ENCODE measurements at places on chromosomes 7 and 10.

GRCh38 chr10:74898201-74898976 lies 72.0 kb downstream of the KAT6B start:
- DNase-seq = peak; percentile 83

GRCh38 chr7:120273476-120273975 lies 551 bp downstream of the KCND2 start:
- peak; percentile 5 for DNase-seq

GRCh38 chr10:98309366-98310355 lies 41.7 kb upstream of the LOXL4 start:
- peak; percentile 9 for DNase-seq

- DNase-seq = peak; percentile 77
These were observed 7.6 kb downstream of the ARHGAP12 start for GRCh38 chr10:31921031-31921430.

- no peak for DNase-seq
These were observed 59.4 kb upstream of the AQP1 start for GRCh38 chr7:30852308-30852684.

- no peak for DNase-seq
These were observed 76.2 kb upstream of the TMEM168 start for GRCh38 chr7:112866424-112866823.

GRCh38 chr7:83486536-83486935 lies 162.4 kb downstream of the SEMA3E start:
- DNase-seq = no peak

DNA sequence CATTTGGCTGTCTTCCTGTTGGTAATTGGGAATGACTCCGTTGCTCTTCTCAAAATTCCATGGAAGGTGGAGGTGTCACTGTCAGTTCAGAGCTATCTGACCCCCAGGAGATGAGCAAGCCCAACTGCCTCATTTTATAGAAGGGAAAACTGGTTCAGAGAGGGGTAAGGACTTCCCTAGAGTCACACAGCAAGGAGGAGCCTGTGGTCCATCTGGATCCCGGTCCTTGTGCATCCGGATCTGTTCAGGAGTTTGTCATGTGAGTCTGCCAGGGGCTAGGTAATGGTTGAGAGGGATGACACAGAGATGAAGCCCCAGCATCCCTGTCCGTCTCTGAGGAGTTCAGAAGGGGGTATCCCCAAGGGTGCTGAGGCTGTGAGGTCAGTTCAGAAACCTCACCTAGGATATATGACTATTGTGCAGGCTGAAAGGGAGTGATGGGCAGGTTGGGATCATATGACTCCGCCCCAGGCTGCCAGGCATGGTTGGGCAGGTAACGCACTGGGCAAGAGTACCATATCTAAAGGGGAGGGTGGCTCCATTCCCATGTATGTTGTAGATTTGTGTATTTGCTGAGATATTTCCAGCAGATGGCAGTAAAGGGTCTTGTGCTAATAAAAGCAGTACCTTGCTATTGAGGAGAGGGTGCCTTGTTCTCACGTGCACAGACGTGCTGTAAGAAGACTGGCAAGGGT lies 16.0 kb upstream of the SLC29A3 start:
- peak; percentile 56 for DNase-seq

GRCh38 chr10:93222211-93222754 lies 148.6 kb downstream of the CYP26A1 start:
- DNase-seq = no peak

GRCh38 chr7:103843689-103844480 lies 145.6 kb downstream of the RELN start:
- DNase-seq = no peak
